RWPE1 (cell line): ENCODE measurements at places on chromosomes 13 and 19.

DNA sequence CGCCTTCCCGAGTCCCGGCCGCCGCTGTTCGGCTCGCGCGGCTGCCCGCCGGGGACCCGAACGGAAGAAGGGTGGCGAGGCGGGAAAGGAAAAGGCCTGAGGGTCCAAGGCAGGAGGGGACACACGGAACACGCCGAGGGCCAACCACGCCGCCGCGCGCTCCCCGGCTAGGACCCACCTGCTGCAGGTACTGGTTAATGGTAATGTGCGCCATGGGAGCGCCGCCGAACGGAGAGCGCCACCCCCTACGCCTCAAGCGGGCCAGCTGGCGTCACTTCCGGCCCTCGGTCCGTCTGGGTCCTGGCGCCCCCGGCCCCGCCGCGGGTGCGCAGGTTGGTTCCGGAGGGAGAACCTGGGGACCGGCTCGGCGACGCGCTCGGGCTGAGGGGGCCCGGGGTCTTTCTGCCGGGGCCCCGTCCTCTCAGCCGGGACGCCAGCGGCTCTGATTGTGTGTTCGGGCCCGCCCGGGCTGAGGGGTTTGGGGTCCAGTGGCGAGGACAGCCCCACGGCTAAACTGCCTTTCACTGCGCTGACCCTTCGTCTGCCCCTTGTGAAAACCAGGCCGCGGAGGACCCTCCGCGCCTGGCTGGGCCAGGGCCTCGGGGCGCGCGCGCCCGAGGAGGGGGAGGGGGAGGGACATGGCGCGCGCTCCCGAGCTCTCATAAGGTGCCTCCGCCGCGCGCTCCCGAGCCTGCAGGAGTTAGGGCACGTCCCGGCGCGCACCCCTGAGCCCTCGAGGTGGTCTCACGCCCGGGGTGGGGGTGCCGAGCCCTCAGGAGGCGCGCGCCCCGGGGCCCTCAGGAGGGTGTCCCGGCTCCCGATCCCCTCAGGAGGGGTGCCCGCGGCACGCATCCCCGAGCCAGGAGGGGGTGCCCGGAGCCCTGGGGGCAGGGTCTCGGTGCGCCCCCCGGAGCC is at the start of gene PCID2:
TSS of gene PCID2 (minus strand) at position 249 of the 915 bp plus-strand sequence. CDS start at position 214, 35 bp downstream.
- peak; percentile 90 for DNase-seq

DNA sequence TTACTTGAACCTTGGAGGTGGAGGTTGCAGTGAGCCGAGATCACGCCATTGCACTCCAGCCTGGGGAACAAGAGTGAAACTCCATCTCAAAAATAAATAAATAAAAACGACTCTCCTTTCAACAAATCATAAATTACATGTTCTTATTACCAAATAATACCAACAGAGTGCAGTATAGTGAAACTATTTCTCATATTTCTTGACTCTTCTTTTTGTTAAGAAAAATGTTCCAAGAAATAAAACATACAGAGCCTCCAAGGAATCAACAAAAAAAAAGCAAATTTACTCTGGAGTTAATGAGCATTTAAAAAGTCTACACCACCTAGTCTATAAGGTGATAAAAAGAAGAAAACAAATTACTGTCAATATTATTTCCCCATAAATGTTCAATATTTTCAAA is 188.8 kb downstream of the KLF12 start:
- DNase-seq = no peak

- peak; percentile 97 for DNase-seq
Measured at GRCh38 chr19:11197291-11198174, at the start of gene KANK2. TSS of gene KANK2 (minus strand) at chr19:11197545. CDS start at chr19:11194511, 3,034 bp downstream.

- no peak for DNase-seq
Measured at GRCh38 chr13:101945435-101945834, 456.4 kb downstream of the FGF14 start.

DNA sequence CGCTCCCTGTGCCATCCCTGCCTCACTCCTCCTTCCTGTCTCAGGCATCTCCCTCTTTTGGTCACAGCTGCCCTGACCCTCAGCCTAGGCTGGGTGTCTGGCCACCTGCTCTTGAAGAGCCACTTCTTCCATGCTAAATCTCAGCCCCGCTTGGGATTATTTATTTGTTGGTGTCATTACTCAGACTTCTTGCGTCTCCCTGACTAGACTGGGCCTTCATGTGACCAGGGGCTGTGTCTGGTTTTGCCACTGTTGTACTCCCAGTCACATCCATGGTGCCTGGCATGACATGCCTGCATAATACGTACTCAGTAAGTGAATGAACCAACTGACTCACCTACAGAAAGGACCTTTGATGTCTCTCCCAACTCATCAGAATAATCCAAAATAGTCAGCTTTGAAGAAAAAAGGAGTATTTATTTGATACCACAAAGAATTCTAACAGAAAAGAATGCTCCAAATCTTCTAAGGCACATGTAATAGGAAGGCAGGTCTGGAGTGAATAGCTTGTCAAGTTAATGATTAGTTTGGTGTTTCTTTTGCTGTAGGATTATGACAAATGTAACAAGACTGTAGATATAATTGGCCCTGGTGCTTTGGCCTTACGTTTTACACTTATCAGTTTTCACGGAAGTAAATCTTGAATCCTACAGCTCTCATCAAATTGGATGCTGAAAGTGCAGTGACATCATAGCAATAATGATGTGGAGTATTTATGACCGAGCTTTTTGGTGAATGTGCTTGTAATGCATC is 84.0 kb downstream of the ALOX5AP start:
- DNase-seq = no peak

GRCh38 chr19:50362030-50362412 is 3.4 kb downstream of the NAPSA start:
- no peak for DNase-seq
